PC-9 (cell line): ENCODE measurements at places on chromosomes 12 and 14.
A peak's percentile ranks its signal among the peaks of the same experiment; 100 is the strongest.

- peak; percentile 81 for DNase-seq
Observed at GRCh38 chr12:120292661-120293531, at the start of gene RNU4-1. TSS of gene RNU4-1 (minus strand) at chr12:120293237.

- no peak for DNase-seq
Observed at GRCh38 chr14:95208598-95208997, 51.3 kb upstream of the DICER1 start.

GRCh38 chr14:63676615-63677014 is 34.9 kb upstream of the WDR89 start:
- DNase-seq, result no peak

DNA sequence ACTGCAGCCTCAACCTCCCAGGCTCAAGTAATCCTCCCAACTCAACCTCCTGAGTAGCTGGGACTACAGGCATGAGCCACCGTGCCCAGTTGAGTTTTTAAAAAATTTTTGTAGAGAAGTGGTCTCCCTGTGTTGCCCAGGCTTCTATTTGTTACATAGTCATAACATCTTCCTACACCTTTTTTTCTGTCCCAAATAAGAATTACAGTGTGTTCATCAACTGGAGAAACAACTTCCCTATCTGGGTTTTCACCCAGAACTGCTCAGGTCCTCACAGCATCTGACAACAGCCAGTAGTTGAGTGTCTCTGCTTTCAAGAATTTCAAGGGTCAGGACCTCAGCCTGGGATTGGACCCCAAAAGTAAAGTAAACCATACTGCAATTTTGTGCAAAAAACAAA is 235.2 kb upstream of the AMIGO2 start:
- no peak for DNase-seq

DNA sequence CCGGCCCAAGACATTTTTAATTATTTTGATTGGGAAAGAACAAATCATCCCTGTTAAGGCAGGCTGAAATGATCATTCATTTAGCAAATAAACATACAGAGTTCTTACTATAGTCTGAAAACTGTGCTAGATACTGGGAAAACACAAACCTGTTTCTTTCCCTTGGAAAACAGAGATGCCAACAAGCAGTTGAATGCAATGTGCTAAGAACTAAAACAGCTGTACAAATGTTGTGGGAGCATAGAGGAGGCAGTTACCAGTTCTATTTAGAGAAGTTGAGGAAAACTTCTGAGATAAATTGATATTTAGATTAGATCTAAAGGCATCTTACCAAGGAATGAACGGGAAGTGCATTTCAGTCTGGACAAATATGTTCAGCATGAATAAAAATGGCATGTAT is 3.2 kb upstream of the NECAP1 start:
- DNase-seq, result no peak
